NCI-H1105 (cell line): ENCODE measurements at places on chromosomes 12 and 14.

GRCh38 chr12:25480145-25480544 is 72.9 kb downstream of the LMNTD1 start:
- no peak for DNase-seq

DNA sequence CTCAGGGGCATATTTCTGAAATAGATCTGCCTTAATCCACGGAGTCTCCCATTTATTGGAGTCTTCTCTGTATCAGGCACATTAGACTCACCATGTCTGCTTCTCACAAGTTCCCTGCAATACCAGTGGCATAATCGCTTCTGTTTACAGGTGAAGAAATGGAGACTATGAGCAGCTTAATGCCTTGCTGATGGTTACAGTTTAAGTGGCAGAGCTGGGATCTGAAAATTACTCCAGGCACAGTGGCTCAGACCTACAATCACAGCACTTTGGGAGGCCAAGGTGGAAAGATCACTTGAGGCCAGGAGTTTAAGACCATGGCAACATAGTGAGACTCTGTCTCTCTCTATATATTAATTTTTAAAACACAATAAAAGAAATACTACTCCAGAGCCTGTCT is 7.3 kb upstream of the RIC8B start:
- DNase-seq, result no peak

DNA sequence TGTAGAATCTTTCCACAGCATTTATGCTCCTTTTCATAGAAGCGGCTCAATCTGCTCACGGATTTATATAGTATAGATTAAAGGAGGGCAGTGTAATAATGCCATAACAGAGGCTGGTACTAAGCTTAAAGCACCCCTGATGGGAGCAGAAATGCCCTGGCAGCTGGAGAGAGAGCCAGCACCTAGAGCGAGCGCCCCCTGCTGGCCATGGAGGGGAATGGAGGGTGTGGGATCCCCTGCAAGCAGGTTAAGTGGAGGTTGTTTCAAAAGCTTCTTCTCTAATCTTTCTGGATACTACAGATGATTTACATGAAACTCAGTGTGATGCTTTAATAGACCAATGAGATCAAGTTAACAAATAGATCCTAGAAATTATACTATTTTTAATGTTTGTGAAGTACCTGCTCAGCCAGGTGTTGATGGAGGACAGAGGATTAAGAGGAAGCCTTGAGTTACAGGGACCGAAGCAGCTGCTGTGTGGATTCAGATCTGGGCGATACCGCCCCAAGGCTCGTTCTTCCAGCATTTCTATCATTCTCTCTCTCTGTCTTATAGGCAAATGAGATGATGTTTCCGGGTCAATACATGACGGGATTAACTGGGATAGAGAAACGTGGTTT is 1519.3 kb upstream of the TMEM132C start:
- DNase-seq, result no peak

- DNase-seq, result no peak
Observed at GRCh38 chr14:68791902-68792677, 777 bp downstream of the ZFP36L1 start.

DNA sequence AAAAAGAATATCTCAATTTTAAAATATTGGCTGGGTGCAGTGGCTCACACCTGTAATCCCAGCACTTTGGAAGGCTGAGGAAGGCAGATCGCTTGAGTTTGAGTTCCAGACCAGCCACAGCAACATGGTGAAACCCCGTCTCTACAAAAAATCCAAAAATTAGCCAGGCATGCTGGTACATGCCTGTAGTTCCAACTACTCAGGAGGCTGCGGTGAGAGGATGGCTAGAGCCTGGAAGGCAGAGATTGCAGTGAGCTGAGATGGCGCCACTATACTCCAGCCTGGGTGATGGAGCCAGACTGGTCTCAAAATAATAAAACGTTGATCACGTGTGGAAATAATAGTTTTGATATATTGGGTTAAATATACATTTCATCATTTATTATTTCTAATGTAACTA is 5.7 kb downstream of the MTRFR start:
- DNase-seq, result no peak

DNA sequence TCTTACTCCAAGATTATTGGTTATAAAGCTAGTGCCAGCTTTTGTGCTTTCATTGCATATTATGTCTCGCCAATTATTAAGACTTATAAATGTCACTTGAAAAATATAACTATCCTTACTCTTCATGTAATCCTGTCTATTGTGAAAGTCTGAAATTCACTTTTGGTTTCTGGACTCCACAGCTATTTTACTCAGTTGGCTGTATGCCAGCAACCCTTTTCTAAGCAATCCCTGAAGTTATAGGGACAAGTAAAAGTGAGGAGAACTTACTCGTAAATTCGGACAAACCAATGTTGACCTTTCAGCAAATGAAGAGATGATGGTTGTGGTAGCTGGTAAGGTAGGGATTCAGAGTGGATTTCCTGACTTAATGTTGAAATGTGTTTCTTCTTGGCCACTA is 196.3 kb downstream of the NPAS3 start:
- DNase-seq, result no peak
